Activated CD8-positive, alpha-beta memory T cell treated with anti-CD3 and anti-CD28 coated beads for 48 hours (primary cell): ENCODE measurements at places on chromosomes 5 and 9.

DNA sequence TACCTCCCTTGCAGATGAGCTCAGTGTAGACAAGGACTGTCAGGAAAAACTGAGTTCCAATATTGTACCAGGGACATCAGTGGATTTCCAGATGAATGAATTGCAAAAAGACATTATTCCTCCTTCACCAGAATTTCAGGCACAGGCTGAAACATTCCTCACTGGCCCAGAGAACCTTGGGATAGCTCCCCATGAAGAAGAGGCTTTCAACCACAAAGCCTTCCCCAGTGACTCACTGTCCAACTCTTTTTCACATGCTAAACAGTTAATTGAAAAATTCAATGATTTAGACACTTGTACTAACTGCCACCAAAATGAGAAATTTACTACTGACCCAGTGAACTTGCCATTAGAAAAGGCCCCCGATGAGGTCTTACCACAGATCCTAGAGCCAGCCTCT is 144.5 kb downstream of the UNC13B start:
- DNase-seq, result no peak

GRCh38 chr5:74482523-74482922 is 158.0 kb downstream of the ENC1 start:
- no peak for DNase-seq

DNA sequence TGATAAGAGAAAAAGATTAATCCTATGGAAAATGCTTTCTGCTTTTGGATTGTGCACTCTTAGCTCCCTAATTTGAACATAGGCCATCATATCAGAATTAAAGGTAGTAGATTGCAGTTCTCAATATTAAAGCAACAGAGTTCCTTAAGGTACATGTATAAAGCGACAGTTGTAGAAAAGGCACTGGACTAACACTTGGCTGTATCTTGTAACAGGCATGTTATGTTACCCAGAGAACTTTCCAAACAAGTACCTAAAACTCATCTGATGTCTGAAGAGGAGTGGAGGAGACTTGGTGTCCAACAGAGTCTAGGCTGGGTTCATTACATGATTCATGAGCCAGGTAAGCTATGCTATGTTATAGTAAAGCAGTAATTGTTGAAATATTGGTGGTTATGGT is 3.3 kb upstream of the SECISBP2 start:
- no peak for DNase-seq

- no peak for DNase-seq
Observed at GRCh38 chr9:115209601-115210306, 91.8 kb upstream of the TNC start.

DNA sequence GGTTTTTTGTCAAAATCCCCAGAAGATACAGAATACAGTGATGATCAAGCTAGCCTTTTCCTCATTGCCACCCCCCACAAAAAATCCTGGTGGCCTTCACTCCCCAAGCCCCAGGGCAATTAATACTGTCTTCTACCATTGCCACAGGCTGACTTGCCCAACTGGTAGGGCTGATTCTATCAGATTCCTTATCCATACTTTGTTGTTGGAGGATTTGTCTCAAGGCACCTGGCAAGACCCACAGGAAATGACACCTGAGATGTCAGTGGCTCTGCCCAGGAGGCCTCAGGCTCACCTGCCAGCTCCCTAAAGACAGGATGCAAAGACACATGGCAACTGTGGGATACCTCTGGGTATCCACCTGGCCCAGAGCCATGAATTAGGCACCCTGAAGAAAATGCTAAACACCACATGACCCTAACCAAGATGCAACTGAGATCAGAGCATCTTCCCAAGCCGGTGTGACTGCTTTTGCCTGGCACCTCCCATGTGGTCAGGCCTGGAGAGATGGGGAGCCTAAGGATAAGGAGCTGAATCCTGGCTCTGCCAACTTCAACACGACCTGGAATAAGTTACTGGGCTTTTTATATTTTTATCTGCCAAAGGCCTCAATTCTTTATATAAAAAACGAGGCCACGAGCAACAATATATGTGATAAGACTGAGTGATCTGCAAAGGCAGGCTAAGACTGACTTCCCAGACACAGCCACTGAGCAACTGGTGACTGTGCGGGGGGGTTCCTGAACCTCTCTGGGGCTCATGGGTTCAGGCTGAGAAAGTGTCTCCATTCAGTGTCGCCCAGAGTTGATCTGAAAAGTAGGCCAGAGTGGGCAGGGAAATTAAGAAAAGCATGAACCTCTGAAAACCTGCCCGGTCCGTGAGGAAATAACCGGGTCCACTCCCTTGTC is 944 bp downstream of the ATOX1 start:
- DNase-seq, result no peak

DNA sequence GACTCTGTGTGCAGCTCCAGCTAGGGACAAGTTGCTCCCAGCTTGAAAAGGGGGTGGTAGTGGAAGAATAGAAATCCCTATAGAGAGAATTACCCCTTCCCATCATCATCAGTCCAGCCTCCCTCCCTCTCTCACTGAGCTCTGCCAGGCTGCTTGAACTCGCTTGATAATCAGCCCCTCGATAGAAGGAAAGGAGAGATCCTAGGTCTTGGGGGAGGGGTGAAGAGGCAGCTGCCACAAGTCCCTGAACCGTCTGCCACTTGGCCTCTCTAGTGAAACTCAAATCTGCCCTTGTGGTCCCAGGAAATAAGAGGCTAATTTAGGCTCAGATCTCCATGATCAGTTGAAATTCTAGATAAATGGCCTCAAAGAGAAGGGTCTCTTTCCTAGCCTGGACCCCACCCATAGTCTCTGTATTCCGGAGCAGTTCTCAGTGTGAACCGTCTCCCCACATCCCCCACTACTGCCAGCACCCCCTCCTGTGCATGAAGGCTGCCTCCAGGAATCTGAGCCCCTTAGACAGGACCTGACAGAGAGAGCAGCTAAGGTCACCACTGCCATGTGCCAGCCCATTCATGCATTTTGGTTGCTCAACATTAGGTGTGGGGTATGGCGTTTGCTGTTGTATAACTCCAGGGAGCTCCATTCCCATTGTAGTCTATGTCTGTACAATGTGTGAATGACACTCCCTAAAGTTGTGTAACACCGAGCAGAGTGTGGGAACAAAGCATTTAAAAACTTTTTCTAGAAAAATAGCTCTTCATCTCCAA is 5.5 kb downstream of the DNAJB5 start:
- DNase-seq, result no peak
